ENCODE measurements at places on chromosomes 5 and 9.

- no peak for DNase-seq
- H3K36me3 ChIP-seq: no peaks in the 10 kb centered on the region
- H3K27ac ChIP-seq: no peak overlapping the region
- no peaks in the 10 kb centered on the region for H3K27me3 ChIP-seq
- H3K4me1 ChIP-seq: no peaks in the 10 kb centered on the region
These were observed 46.6 kb upstream of the SLC12A2 start for GRCh38 chr5:128036950-128037349.

DNA sequence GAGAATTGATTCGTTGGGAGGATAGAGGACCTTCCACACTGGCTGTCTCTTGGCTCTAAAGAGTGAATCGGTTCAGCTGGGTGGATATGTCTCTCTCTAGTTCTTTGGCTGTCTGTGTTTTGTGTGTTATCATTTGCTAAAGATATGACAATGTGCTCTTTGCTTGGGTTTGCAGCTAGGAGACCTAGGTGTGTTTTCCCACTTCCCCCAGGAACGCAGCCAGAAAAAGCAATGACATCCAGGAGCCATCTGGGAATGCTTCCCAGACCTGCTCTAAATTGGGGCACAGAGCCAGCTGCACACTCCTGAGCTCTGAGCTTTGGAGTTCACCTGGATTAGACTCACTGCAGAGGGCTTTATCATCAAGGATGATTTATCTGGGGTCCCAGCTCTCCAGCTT is 12.8 kb upstream of the PDZD2 start:
- DNase-seq: no peak
- H3K27ac ChIP-seq: no peak overlapping the region

GRCh38 chr9:112503170-112503569 is 16.5 kb downstream of the KIAA1958 start:
- H3K27me3 ChIP-seq: no peaks in the 10 kb centered on the region
- no peak for DNase-seq

DNA sequence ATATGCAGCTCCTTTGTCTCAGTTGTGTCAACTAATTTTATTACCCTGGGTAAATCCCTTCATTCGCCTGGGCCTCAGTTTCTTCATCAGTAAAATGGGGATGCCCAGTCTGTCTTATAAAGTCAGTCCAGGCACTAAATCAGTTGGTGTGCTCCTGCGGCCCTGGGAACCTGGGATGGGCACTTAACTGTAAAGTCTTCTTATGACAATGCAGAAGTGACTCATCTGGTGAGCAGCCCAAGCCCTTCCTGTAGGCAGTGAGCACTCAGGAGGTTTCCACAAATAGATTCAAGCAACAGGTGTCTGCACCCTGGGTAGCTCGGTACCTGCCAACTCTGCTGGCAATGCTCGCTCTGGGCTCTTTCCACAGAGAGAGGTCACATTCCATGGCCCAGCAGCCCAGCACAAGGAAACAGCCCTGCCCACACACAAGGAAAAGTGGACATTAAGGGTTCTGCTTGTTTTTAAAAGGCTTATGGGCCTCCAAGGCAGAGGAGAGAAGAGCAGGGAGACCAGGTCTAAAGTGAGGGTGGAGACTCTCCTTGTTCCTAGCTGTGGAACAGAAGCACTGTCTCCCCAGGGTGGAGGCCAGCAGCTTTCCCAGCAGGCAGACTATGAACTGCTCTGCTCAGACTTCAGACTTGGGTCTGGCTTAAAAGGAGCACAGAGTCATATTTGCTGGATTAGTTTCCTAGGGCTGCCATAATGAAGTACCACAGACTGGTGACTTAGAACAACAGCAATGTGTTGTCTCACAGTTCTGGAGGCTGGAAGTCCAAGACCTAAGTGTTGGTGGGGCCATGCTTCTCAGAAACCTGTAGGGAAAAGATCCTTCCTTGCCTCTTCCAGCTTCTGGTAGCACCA is 89.7 kb upstream of the ADRA1B start:
- no peaks in the 10 kb centered on the region for H3K36me3 ChIP-seq
- H3K27ac ChIP-seq: no peak overlapping the region
- no peaks in the 10 kb centered on the region for H3K27me3 ChIP-seq
- no peak overlapping the region for H3K4me3 ChIP-seq

GRCh38 chr9:127860260-127860659 is 5.8 kb upstream of the ENG start:
- H3K4me3 ChIP-seq: no peak overlapping the region
- H3K36me3 ChIP-seq: no peaks in the 10 kb centered on the region
- no peaks in the 10 kb centered on the region for H3K27me3 ChIP-seq
- peaks cover 41% of the 10 kb centered on the region for H3K4me1 ChIP-seq
- H3K27ac ChIP-seq: peak overlapping the region; percentile 83

DNA sequence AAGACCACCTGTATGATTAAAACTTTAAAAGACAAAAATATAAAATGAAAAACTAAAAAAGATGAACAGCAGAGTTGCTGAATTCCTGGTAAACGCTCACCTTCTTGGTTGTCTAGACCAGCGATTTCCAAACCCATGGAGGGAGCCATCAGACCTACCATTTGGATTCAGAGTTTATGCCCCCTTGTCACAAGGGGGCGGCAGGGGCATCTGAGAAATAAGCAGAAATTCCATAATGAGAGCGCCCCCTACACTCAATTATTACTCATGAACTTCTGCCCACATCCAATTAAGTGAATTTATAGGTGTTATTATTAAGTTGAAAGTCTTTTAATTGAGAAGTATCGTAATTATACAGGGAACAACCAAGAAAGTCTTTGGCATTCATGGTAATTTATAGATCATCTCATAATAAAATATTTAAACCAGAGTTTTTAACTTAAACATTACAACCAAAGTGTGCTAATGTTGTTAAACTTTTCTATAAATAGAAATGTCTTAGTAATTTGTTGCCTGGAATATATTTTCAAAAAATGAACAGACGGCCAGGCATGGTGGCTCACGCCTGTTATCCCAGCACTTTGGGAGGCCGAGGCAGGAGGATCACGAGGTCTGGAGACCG is 35.2 kb upstream of the SPATA31C2 start:
- H3K4me3 ChIP-seq: no peak overlapping the region
- H3K4me1 ChIP-seq: no peaks in the 10 kb centered on the region
- H3K27ac ChIP-seq: no peak overlapping the region
- DNase-seq: no peak
- H3K27me3 ChIP-seq: no peaks in the 10 kb centered on the region

- H3K27me3 ChIP-seq: no peaks in the 10 kb centered on the region
- H3K4me1 ChIP-seq: peaks cover 1% of the 10 kb centered on the region
- H3K4me3 ChIP-seq: no peak overlapping the region
- no peaks in the 10 kb centered on the region for H3K36me3 ChIP-seq
These were observed 64.7 kb upstream of the GRAMD2B start for GRCh38 chr5:126358525-126358924.

DNA sequence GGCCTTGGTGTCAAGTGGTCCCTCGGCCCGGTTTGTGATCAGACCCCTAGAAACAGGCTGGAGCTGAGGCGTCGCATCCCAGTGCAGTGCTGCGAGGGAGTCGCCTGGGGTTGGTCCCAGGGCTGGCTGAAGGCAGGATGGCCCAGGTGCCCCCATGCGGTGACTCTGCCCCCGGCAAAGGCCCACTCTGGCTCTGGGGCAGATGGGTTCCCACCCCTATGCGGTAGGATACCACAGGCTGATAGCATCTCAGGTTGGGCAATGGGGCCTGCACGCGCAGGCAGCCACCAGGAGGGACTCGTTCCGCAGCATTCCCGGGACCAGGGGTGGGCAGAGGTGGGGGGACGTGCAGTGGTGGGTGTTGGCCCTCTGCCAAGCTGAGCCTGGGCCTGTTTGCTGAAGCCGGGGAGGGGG is 86.0 kb downstream of the RXRA start:
- no peak overlapping the region for H3K27ac ChIP-seq
- H3K36me3 ChIP-seq: no peaks in the 10 kb centered on the region
- H3K4me1 ChIP-seq: peaks cover 16% of the 10 kb centered on the region

- no peaks in the 10 kb centered on the region for H3K27me3 ChIP-seq
- no peaks in the 10 kb centered on the region for H3K36me3 ChIP-seq
- no peak for DNase-seq
- no peak overlapping the region for H3K4me3 ChIP-seq
These were observed 20.9 kb upstream of the RFK start for GRCh38 chr9:76415154-76415553.

GRCh38 chr9:2465921-2466460 is 155.6 kb upstream of the VLDLR start:
- H3K27me3 ChIP-seq: no peaks in the 10 kb centered on the region
- H3K27ac ChIP-seq: no peak overlapping the region
- DNase-seq: no peak

GRCh38 chr9:127873223-127873691 is 4.2 kb downstream of the AK1 start:
- peak overlapping the region; percentile 72 for H3K27ac ChIP-seq
- peak; percentile 48 for DNase-seq
- H3K36me3 ChIP-seq: no peaks in the 10 kb centered on the region
- H3K4me3 ChIP-seq: no peak overlapping the region

GRCh38 chr5:141617682-141618029 is 1.1 kb downstream of the DIAPH1 start:
- no peak for DNase-seq
- H3K36me3 ChIP-seq: no peaks in the 10 kb centered on the region
- H3K4me3 ChIP-seq: peak overlapping the region; percentile 91
- H3K27me3 ChIP-seq: no peaks in the 10 kb centered on the region
- no peak overlapping the region for H3K27ac ChIP-seq
- peaks cover 6% of the 10 kb centered on the region for H3K4me1 ChIP-seq

GRCh38 chr9:94882966-94883641 is 156.6 kb downstream of the AOPEP start:
- H3K4me1 ChIP-seq: peaks cover 7% of the 10 kb centered on the region
- no peaks in the 10 kb centered on the region for H3K36me3 ChIP-seq
- DNase-seq: no peak

DNA sequence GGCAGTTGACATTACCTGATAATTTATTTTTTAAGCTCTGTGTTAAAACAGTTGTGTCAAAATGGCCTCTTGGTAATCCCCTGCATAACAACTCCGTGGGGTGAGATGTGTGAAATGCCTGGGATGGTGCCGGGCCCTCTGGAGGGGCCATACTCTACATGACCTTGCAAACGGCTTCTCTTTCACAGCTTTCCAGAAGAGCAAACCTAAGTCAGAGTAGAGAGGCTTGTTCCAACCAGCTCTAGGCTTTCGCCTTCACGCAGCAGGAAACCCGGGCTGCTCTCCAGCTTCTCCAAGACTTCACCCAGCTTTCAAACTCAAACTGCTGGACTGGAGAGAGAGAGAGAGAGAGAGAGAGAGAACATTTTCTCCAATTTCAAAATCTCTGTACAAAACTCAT is 120.1 kb downstream of the SNX18 start:
- no peaks in the 10 kb centered on the region for H3K36me3 ChIP-seq
- no peak overlapping the region for H3K27ac ChIP-seq
- H3K27me3 ChIP-seq: no peaks in the 10 kb centered on the region
- no peak overlapping the region for H3K4me3 ChIP-seq

GRCh38 chr5:177362610-177363507 is 5.1 kb downstream of the RGS14 start:
- H3K4me1 ChIP-seq: peaks cover 8% of the 10 kb centered on the region
- H3K27me3 ChIP-seq: no peaks in the 10 kb centered on the region
- H3K27ac ChIP-seq: no peak overlapping the region
- DNase-seq: peak; percentile 73

GRCh38 chr9:92648474-92648971 is 21.4 kb downstream of the IPPK start:
- no peaks in the 10 kb centered on the region for H3K27me3 ChIP-seq
- H3K4me3 ChIP-seq: no peak overlapping the region
- H3K4me1 ChIP-seq: peaks cover 9% of the 10 kb centered on the region
- H3K27ac ChIP-seq: no peak overlapping the region

DNA sequence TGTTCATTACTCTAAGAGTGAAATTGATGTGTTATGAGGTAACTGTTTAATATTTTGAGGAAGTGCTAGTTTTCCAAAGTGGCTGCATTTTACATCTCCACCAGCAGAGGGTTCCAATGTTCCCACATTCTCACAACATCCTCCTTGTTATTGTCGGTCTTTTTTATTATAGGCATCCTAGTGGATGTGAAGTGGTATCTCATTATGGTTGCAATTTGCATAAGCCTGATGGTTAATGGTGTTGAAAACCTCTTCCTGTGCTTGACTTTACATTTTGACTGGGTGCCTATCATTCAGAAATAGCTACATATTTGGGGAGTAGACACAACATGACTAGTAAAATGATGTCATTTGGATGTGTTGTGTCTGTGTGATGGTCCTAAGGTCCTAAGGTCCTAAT is 143.6 kb downstream of the MRPS30 start:
- H3K4me1 ChIP-seq: no peaks in the 10 kb centered on the region
- no peak overlapping the region for H3K4me3 ChIP-seq
- no peaks in the 10 kb centered on the region for H3K36me3 ChIP-seq
- DNase-seq: no peak

DNA sequence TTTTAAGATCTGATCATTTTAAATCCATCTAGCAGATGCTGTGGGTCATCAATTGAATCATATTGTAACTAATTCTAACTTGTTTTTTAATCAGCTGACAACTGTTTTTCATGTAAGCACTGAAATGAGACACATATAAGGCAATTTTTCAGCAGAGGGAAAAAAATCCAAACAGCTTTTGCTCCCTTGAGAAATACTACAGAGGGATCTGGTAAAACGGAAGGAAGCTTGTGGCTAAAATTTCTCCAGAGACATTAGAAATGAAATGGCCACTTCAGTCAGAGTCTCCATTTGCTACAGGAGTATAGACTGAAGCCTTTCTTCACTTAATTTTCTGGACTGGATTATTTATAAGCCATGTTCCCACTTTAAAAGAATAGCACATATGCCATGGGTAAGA is 385.9 kb downstream of the MAN2A1 start:
- DNase-seq: no peak
- H3K4me3 ChIP-seq: no peak overlapping the region
- no peaks in the 10 kb centered on the region for H3K4me1 ChIP-seq
- no peak overlapping the region for H3K27ac ChIP-seq

- H3K27me3 ChIP-seq: no peaks in the 10 kb centered on the region
- no peak for DNase-seq
- no peaks in the 10 kb centered on the region for H3K4me1 ChIP-seq
- no peak overlapping the region for H3K27ac ChIP-seq
- no peak overlapping the region for H3K4me3 ChIP-seq
- no peaks in the 10 kb centered on the region for H3K36me3 ChIP-seq
These were observed 8.6 kb downstream of the ECSCR start for GRCh38 chr5:139453683-139454567.

- no peaks in the 10 kb centered on the region for H3K27me3 ChIP-seq
- DNase-seq: peak; percentile 67
- no peaks in the 10 kb centered on the region for H3K4me1 ChIP-seq
- H3K27ac ChIP-seq: no peak within 1 kb of the TSS
These were observed at the start of gene NME5 for GRCh38 chr5:138138949-138139780. TSS of gene NME5 (minus strand) at chr5:138139428. CDS start at chr5:138138780, 648 bp downstream.

- no peaks in the 10 kb centered on the region for H3K4me1 ChIP-seq
- H3K36me3 ChIP-seq: no peaks in the 10 kb centered on the region
- H3K27ac ChIP-seq: no peak overlapping the region
- DNase-seq: no peak
- H3K4me3 ChIP-seq: no peak overlapping the region
- no peaks in the 10 kb centered on the region for H3K27me3 ChIP-seq
These were observed 190.7 kb downstream of the KCTD16 start for GRCh38 chr5:144361406-144361805.

GRCh38 chr5:114957384-114957783 is 212.3 kb downstream of the TRIM36 start:
- H3K4me1 ChIP-seq: no peaks in the 10 kb centered on the region
- H3K36me3 ChIP-seq: no peaks in the 10 kb centered on the region
- no peaks in the 10 kb centered on the region for H3K27me3 ChIP-seq
- no peak for DNase-seq
- H3K4me3 ChIP-seq: no peak overlapping the region
- H3K27ac ChIP-seq: no peak overlapping the region

GRCh38 chr5:125597338-125597737 is 825.9 kb upstream of the GRAMD2B start:
- DNase-seq: no peak
- H3K4me3 ChIP-seq: no peak overlapping the region
- no peaks in the 10 kb centered on the region for H3K27me3 ChIP-seq
- H3K36me3 ChIP-seq: no peaks in the 10 kb centered on the region
- no peak overlapping the region for H3K27ac ChIP-seq
